ENCODE measurements at places on chromosomes 6 and 20.

DNA sequence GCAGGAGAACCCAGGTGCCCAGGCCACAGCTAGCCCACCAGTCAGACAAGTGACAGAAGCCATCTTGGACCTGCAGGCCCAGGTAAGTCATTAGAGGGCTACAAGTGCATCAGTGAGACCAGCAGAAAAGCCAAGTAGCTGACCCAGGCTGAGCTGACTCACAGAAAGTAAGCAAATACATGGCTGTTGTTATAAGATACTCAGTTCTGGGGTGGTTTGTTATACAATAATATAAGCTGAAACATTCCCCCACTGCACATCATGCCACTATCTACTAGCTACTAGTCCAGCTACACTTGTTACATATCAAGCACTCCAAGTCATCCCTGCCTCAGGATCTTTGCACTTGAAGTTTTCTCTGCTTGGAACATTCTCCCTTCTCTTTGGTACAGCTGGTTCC, 10.0 kb downstream of the DYNLT2 start:
- no peak for DNase-seq

GRCh38 chr20:9339708-9340107, 174.7 kb upstream of the LAMP5 start:
- DNase-seq = no peak

DNA sequence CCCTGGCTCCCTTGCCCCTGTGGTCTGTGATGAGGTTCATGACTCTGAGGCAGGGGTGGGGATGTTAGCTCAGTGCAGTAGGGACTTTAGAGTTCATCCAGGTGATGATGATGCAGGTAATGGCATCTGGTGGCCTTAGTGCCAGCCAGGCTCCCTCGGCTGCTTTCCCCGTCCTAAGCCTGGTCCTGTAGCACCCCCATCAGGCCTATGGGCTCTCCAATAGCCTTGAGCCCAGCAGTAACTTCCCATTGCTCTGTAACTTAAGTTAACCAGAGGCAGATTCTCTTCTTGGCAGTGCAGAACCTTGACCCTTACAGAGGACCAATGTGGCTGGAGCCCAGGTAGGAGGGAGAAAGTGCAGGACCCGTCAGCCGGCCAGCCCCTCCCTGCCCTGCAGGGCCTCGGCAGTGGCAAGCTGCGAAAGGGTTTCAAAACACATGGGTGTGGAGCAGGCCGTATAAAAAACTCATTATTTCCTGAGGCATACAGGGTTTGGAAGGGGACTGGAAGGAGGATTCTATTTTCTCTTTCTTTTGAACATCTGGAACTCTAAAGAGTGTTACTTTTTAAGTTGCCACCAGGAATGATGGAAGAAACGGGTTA, 406.9 kb downstream of the CDH26 start:
- DNase-seq = no peak

- no peak for DNase-seq
Observed at GRCh38 chr6:144449911-144450597, 164.9 kb downstream of the UTRN start.

DNA sequence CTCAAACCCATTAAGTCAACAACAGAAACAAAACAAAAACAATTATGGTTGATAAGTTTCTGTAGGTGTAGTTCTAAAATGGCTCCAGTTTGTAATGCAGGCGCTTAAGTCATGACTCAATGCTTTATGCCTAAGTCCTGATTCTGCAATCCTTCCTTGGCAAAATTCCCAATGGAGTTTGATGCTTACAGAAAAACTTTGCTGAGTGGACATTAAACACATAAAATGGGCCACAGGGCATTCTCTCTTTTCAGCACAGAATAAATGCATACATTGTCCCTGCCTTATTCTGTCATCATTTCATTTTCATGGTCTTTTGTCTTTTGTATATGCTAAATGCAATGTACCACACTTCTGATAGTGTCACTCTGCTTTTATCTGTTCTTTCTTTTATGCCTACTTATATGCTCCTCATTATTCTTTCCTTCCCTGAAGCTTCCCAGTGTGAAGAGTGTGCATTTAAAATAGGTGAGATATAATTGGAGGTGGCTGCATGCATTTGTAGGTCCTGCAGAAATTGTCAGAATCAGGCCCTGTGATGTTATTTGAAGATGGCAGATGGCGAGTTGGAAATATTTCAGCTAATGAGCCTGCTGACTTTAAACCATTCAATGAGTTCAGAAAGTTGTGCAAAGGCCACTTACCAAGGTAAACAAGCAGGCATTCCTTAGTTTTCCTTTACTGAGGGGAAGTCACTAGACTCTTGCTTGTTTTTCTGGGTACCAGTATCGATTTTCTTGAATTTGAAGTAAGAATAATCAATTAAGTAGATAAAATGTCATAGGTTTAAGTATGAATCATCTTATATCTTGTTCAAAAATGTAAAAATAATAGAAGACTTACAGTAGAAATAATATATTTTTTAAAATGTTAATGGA, 313.1 kb downstream of the TRDN start:
- DNase-seq = no peak

DNA sequence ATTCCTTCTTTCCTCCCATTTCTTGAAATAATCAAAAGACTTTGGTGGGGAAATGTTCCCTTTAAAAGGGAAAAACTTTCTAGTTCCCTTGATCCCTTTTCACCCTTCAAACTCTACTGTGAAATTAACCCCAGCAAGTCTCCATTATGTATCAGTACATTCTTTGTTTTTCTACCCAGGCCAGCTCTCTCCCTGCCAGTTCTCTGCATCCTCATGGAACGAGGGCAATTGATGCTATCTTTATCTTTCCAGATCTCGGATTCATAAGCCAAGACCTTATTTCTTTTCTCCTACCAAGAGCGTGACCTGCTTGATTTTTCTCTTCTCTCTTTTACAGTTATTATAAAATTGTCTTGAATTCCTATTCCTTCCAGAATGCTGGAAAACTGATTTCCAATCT, 75.8 kb downstream of the ADGRB3 start:
- DNase-seq = no peak

GRCh38 chr6:134257516-134257915, 60.4 kb downstream of the SGK1 start:
- DNase-seq = no peak

DNA sequence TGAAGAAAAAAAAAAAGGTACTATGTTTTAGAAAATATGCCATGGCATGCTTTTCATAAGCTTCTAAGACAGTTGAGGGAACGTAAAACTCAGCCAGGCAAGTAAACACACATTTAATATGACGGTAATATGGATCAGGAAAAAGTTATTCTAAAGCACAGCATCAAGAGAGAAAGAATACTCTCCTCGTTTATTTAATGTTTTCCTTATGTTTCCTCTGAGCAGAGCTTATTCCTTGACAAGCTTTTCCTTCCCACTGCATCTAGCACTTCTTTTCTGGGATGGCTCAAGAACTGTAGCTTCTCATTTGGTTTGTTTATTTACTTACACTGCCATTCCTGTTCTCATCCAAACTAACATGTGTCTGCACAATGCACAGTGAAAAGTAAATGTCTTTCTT, 2.7 kb upstream of the RSPO3 start:
- DNase-seq = no peak

DNA sequence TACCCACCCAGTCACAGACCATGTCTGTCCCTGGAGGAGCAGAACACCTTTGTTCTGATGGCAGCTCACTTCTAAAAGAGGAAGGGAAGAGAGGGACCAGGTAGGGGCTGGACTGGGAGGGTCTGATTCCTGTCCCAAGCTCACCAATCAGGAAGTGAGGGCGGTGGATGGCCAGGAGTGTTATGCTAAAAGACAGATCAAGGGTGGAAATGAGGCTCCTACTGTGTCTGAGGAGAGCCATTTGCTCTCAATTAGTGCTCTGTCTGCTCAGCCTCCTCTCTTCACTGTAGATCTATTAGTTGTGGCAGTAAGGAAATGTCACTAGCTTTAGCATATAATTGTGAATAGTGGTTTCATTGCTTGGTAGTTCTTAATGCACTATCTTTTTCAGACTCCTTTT, 72.5 kb downstream of the ARMC2 start:
- DNase-seq = no peak

DNA sequence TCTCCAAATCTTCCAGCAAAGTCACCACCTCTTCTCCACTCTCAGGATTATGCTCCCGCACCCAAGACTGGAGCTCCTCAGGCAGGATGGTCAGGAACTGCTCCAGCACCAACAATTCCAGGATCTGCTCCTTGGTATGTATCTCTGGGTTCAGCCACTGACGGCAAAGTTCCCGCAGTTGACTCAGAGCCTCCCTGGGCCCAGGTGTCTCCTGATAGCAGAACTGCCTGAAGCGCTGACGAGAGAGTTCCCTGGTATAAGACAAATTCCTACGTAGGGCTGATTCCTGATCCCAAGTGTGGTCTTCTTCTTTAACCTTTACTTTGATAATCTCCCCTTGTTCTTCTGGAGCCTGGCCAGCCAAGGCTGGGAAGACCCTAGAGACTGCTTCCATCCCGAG, 60.6 kb downstream of the GPX5 start:
- DNase-seq = no peak
